ENCODE measurements at places on chromosomes 5 and 9.

DNA sequence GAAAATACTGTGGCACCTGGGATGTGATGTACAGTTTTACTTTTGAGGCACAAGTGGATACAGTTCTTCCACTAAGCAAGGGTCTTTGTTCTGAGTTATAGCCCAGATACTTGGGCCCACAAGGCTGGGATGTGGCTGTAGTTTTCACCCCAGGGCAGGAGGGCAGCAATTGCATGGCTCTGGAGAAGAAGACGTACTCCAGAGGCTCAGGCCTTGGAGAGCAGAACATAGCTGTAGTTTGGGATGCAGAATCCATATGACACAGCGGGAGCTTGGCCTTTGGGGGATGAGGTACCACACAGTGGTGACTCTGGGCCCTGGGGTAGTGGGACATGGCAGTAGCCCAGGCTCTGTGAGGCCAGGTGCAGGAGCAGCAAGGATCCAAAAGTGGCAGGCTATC is 110.8 kb upstream of the FSTL4 start:
- no peak for DNase-seq

DNA sequence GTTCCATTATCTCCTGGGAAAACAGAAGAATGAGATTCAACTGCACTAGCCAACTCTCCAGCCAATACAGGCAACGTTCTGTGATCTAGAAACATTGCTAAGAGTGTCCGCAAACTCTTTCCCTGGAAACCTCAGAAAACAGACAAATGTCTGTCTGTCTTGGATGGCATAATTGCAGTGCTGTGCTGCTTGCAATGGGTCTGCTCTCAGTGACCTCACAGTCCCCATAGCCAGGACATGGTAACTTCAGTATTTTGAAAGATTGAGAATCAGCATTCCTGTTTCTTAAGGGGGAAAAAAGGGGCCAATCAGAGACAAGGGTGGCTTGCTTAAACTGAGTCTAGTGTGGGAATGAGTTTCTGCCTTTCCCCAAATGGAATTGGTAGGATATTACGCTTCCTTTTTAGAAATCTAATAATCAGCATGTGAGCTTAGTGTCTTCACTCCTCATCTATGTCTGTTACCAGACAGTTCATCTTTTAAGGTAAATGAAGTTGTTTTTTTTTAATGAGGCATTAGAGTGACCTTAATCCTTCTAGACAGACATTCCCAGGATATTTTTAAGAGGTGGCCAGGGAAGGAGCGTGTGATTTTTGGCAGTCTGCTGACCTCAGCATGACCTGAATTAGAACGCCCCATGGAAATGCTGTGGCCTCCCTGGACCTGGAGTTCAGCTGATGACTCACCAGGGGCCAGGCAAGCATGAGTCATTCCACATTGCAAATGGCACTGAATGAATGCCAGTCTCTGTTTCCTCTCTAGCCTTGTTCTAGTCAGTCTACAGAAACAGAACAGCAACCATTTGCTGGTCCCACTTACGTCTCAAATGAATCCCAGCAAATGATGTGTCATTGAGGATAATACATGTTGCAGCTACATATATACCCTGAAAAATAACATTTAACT is 210.2 kb upstream of the ACTBL2 start:
- no peak for DNase-seq

GRCh38 chr9:2610985-2611384 is 10.6 kb upstream of the VLDLR start:
- no peak for DNase-seq

- no peak for DNase-seq
Observed at GRCh38 chr5:91830361-91830953, 447.3 kb upstream of the ARRDC3 start.

- DNase-seq, result no peak
Observed at GRCh38 chr5:27727254-27727653, 688.9 kb upstream of the CDH9 start.

DNA sequence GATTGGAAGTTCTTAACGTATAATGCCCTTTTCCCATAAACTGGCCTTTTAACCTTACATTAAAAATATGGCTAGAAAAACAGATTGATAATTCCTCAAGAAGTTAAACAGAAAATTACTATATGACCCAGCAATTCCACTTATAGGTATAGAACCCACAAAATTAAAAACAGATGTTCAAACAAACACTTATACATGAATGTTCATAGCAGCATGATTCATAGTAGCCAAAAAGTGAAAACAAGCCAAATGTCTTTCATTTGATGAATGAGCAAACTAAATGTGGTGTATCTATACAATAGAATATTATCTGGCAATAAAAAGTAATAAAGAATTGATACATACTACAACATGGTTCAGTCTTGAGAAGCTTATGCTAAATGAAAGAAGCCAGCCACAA is 35.5 kb downstream of the POU5F2 start:
- DNase-seq, result no peak

- no peak for DNase-seq
Observed at GRCh38 chr9:93612796-93613154, 36.4 kb downstream of the PHF2 start.

GRCh38 chr5:52897238-52897614 is 91.9 kb upstream of the ITGA2 start:
- no peak for DNase-seq

GRCh38 chr5:145483212-145483611 is 351.9 kb downstream of the PRELID2 start:
- no peak for DNase-seq

DNA sequence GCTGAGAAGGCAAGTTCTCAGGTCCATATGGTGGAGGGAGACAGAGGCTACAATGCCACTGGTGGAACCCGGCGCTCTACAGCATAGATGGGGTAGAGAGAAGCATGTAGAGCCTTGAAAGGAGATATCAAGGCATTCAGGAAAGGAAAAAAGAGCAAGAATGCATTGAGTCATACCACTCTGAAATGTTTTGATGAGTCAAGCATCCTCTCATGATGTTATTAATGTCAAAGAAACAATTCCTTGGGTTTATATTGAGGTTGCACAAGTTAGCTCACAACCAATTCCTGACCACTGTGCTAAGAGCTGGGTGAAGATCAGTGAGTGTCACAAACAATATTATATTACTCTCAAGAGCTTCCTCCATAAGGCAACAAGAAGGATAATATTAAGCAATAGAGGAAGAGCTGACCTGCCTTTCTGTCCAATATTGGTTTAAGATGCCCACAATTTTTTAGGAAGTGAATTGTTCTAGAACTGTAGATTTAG is 178.0 kb downstream of the RFK start:
- DNase-seq, result no peak

- DNase-seq, result no peak
Observed at GRCh38 chr9:85647571-85647970, 94.2 kb downstream of the AGTPBP1 start.

DNA sequence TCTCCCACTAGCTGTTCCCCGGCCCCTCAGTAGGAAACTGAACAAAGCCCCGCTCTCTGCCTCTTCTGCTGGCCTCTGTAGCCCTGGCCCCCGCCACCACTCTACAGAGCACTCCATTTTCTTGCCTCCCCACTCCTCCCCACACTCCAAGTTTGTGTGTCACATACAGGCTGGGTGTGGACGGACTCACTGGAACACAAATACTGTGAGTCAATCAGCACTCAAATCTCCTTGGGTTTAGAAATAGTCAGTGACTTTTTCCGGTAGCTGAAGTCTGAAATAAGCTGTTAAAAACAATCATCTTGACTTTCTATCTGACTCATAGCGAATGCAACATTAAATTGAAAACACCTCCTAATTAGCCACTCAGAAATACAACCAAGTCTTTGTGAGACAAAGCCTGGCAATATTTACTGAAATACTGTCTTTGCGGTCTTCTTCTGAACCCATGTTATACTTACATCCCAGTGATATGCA is 122.5 kb downstream of the LHFPL2 start:
- DNase-seq, result no peak

DNA sequence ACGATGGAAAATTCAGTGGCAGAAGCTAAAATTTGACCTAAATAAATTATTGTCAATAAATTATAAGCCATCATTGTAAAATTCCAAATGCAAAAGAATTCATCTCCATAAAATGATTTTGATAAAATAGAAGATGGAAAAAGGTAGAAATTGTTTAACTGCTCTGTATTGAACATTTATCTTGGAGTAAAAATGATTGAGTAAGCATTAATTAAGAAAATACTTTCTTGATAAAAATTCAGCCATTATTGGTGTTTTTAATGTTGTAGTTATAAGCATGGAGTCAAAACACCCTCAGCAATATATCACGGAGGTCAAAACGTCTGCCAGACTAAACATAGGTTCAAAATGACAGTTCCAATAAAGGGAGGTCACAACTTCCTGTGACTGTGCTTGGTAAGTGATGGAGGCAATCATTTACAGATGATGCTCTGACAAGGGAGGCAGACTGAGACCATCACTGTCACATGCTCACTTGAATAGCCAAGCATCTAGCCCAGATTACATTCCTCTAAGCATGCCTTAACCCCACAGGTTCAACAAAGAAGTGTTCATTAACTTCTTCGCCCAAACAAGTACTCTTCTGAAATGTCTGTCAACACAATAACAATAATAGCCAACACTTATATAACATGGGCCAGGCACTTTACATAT is 69.5 kb downstream of the SH3TC2 start:
- DNase-seq, result no peak

GRCh38 chr9:35271637-35272036 is 109.8 kb downstream of the UNC13B start:
- no peak for DNase-seq

GRCh38 chr9:7177383-7177782 is 419.6 kb downstream of the KDM4C start:
- DNase-seq, result no peak

DNA sequence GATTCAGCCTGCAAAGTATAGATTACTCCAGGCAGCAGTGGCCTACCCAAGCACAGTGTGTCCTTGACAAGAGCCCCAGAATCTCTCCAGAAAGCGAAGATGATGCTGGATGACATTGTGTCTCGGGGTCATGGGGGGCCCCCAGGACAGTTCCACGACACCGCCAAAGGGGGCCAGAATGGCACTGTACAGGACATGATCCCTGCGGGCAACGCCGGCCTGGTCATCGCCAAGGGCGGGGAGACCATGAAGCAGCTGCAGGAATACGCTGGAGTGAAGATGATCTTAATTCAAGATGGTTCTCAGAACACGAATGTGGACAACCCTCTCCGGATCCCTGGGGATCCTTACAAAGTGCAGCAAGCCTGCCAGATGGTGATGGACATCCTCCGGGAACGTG is 107.0 kb upstream of the MTAP start:
- no peak for DNase-seq

DNA sequence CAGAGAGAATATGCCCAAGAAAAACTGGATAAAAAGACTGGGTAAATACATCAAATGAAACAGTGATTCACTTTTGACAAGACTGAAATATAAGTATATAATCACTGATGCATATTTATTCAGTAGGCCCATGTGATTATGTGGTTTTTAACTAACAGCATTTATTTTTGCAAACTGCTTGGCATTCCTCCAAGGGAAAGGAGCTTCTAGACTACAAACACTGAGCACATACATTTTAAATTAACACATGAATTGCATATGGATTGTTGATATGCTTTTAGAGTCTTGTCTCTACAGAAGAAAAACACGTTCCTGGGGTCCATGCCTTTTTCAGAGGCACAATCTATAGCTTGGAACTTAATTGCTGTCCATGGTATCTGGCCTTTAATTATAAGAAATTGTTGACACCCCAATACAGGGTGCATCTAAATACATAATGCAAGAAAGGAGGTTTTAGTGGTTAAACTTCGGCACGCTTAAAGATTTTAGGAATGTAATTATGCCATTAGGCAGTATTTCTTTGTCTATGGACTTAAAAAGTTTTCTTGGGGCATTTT is 6.9 kb upstream of the MEIKIN start:
- DNase-seq, result no peak

DNA sequence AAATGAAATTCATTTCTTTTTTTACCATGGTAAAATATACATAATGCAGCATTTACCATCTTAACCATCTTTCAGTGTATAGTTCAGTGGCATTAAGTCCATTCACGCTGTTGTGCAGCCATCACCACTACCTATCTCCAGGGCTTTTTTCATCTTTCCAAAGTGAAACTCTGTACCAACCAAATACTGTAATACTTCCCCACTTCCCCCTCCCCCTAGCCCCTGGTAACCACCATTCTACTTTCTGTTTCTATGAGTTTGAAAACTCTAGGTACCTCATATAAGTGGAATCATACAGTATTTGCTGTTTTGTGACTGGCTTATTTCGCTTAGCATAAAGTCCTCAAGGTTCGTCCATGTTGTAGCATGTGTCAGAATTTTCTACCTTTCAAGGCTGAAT is 23.4 kb downstream of the SPAAR start:
- DNase-seq, result no peak

GRCh38 chr5:85278193-85278592 is 893.5 kb upstream of the EDIL3 start:
- no peak for DNase-seq

DNA sequence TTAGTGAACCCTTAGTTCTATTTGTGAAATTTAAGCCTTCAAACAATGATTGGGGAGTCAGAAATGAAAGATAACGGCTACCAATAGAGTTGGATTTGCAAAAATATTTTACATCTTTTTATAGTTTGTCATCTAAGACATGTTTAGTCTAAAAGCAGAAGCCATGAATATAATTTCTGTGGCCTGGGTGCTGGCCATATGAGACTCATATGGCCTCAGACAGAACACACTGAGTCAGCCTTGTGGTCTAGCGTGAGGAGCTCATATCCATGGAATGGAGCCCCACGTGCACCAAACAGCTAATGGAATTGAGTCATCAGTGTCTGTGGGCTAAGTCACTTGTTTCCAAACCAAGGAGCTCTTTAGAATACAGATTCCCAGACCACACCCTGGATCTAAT is 240.7 kb upstream of the NREP start:
- no peak for DNase-seq

GRCh38 chr5:87103616-87104287 is 163.9 kb upstream of the RASA1 start:
- no peak for DNase-seq

DNA sequence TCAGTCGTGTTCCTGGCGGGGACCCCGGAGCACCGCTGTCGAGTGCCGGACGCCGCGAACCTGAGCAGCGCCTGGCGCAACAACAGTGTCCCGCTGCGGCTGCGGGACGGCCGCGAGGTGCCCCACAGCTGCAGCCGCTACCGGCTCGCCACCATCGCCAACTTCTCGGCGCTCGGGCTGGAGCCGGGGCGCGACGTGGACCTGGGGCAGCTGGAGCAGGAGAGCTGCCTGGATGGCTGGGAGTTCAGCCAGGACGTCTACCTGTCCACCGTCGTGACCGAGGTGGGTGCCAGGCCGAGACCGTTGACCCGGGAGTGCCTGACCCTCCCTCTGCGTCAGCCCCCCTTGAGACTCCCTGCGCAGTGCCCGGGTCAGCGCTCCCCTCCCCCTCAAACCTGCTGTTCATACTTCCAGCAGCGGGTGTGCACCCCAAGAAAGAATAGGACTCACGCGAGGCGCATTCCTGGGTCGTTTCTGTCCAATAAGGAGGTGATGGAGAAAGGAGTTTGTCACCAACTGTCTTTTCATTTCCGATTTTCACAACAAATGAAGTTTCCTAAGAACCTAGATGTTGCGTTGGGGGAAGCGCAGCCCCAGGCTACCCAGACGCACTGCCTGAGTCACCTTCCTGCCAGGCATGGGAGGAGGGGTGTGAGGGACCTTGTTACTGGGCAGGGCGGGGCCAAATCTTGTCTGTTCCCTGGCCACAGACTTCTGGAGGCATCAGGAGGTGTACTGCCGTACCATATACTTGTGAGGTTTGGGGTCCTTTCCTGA is 722 bp downstream of the SLC22A4 start:
- DNase-seq, result peak; percentile 84
